Activated T-helper 17 cell treated with anti-CD3 and anti-CD28 coated beads, Interleukin-2, amount 50 U/mL, for 72 hours (primary cell): ENCODE measurements at places on chromosomes 12 and 14. TPM values are rescaled to one million over a fixed set of nuclear protein-coding genes. Genes with fewer than 3 reads are reported as not detected.
A peak's percentile ranks its signal among the peaks of the same experiment; 100 is the strongest.

The TMTC2 gene
- 5.8 TPM for total RNA-seq

The SPIC gene
- total RNA-seq = not detected

The EXOC3L4 gene
- total RNA-seq = not detected

The ADCY4 gene
- total RNA-seq = 10.5 TPM

DNA sequence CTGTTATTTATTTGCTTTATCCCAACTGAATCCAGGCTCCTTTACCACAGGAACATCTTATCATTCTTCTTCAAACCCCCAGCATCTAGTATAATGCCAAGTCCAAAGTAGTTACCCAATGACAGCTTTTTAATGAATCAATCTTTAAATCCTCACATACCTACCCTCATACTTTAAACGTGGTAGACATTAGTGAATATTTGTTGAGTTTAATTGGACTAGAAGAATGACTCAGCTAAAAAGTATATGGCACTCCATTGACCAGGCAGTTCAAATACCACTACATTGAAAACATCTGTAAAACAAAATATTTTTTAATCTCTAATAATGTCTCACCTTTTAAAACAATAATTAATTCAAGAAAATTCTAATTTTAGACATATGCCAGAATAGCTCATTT lies 98.1 kb downstream of the ZFC3H1 start:
- ATAC-seq = no peak

DNA sequence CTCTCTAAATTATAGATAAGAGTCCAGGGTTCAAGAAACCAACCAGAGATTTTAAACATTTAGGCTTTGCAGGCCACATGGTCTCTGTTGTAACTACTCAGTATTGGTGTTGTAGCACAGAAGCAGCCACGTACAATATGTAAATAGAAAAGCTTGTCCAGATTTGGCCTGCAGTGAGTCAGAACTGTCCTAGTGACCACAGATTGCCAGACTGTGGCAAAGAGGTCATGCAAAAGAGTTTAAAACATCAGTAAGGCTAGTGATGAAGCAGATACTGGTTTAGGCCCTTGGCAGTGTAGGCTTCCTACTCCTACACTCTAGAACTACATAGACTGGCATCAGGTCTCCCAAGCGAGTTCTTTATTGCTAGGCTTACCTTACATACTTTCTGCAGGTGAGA lies 117.6 kb upstream of the GARIN6 start:
- ATAC-seq = no peak

GRCh38 chr12:124305136-124305535 lies 10.2 kb downstream of the RFLNA start:
- ATAC-seq = no peak

- no peak for ATAC-seq
These were observed 12.9 kb downstream of the COL2A1 start for GRCh38 chr12:47991106-47992061.

- ATAC-seq = no peak
These were observed 814.4 kb downstream of the FSCB start for GRCh38 chr14:43692706-43693105.

DNA sequence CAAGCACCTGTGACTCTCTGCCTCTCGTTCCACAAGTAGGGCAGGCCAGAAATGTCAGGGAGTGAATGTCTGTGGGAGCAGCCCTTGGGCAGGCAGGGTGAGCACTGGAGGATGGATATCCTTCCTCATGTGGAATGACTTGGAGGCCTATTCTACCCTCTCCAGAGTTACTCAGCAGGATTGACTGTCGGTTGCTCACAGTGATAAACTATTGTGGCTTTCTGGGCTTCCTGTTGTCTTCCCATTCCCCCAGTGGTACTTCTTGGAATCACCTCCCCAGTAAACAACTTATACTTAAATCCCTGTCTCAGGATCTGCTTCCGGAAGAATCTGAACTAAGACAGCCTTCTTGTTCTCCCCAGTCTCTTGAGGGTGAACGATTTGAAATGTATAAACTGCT lies 79.6 kb upstream of the MANSC4 start:
- ATAC-seq = no peak

The ADAM21 gene
- total RNA-seq = not detected

DNA sequence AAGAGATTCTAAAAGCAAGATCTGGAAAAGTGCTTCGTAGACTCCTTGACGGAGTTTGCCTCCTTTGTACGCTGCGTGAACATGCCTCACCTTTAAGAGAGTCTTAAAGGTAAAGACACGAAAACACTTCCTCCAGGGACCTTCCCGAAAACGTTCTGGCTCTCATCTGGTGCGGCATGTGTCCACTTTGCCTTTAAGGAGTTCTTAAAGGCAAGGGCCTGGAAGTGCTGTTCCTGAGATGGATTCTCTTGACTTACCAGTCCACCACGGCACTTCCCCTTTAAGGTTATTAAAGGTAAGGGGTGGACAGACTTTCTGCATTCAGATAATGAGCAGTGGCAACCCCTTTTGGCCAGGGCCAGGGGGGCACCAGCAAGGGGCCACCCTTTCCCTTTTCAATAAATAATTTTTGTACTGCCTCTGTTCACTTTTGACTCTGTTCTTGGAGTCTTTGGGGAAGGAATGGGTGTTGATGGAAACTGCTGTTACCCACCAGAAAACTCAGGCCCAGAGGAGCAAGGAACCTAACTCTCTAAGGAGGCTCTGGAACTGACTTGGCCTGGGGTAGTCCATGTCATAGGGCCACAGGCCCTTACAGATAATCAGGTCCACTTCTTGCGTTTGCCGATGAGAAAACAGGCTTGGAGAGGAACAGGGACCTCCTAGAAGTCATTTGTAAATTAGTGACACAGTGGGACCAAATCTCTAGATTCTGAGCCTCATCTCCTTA lies 4.4 kb downstream of the REM2 start:
- ATAC-seq = peak; percentile 27

DNA sequence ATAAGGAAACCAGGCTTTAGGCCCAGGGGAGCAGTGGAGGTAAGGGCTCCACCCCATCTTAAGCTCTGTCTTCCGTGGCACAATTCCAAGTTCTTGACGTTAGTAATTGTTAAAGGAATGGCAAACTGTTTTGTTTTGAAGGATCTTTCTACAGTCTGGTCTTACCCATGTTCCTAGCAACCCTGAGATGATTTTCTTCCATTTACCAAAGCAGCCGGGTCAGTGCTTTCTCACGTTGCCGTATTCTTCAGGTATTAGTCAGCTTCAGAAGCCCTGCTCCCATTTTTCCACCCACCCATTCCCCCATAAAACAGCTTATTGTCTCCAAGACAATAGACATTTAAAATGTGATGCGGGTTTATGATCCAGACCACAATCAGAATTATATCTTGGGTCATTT lies 10.3 kb downstream of the NRIP2 start:
- ATAC-seq = no peak

The OGFOD2 gene
- total RNA-seq = 28.6 TPM

GRCh38 chr14:93778856-93779629 lies 9.2 kb downstream of the PRIMA1 start:
- ATAC-seq = no peak

The HAL gene
- 0.53 TPM for total RNA-seq

DNA sequence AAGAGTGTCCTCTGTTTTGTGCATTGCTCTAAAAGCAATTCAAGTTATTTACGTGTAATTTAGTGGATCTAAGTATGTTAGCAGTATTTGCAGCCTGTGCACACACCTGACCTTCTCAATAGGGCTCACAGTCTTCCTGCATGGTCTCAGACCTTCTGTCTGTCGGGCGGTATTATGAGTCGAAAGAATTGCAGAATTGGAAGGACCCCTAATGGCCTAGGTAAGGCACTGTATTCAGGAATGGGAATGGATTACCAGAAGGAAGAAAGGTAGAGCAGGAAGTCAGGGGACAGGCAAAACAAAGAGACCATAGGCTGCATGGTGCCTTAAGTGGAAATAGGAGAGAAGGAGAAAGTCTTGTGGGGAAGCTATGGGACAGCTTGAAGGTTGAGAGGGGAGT lies 341.6 kb downstream of the VRK1 start:
- no peak for ATAC-seq

DNA sequence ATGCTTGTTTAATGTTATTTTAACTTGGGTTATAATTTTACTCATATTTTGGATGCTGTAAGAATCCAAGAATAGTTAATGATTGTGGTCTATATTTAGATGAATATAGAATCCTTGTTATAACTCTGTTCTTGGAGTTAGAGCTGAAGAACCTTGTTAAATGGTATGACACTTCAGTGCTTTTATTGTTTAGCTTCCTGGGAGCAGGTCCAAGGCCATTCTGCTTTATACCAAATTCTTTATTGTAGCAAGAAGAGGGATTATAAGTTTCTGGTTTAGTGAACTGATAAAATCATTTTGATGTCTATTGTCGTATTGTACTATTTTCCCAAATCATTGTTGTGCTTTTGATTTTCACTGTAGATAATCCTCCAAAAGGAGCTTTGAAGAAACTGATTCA lies 69.4 kb downstream of the MIA2 start:
- ATAC-seq = no peak

The LRP6 gene
- total RNA-seq = 0.61 TPM

DNA sequence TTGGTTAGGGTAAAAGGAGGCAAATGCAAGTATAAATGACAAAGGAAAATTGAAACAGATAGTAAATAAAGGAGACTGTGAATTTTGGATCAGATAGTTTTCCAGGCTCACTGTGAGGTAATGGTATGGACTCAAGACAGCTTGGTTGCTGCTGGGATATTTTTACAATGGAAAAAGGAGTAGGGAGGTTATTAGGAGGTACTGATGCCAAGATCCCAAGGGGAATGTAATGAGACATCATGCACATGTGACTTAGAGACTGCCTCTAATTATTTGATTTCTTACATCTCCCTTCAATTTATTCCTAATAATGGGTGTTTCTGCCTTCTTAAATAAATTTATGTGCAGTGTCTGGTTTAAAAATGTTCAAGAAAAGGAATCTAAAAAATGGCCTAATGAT lies 56.9 kb downstream of the TAOK3 start:
- no peak for ATAC-seq

The SLC17A8 gene
- not detected for total RNA-seq

GRCh38 chr14:53874704-53875103 lies 81.9 kb downstream of the BMP4 start:
- no peak for ATAC-seq

The CACNB3 gene
- total RNA-seq = 5.9 TPM
